ENCODE measurements at places on chromosomes 2 and 18.

DNA sequence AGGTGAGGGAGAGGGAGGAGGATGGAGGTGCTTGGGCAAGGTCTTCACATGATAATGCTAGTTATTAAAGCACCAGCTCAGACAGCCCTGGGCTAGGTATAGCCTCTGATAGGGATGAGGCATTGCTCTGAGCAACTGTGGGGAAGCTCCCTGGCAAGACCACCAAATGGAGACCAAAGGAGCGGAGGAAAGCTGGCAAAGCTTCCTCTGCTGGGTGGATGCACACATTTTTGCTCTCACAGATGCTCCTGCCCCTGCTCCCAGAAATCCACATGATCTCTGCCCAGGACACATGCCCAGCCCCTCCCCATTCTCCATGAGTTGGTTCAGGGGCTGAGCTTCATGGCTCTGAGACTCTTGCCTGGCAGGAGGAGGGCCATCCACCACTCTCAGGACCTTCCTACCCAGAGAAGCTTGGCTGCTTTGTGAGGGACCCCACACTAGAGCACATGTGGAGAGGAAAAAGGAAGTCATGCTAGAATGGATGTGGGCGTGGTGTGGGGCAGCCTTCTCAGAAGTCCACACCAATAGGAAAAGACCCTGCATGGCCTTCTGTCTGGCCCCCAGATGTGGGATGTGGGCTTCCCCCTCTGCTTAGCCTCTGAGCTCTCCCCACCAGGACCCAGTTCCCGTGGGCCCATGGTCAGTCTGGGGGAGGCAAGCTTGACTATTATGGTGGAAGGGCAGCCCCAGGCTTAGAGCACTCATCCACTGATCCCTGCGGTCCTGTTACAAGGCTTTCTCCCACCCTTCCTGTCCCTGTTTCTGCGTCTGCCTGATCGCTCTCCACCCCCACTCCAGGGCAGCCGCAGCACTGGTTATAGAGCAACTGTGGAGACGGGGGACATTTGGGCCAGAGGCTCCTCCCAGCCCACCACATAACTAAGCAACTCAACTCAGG, 10.5 kb upstream of the CYP26B1 start:
- H3K27me3 ChIP-seq = no peaks in the 10 kb centered on the region
- no peaks in the 10 kb centered on the region for H3K36me3 ChIP-seq
- no peak overlapping the region for H3K4me3 ChIP-seq
- no peak for DNase-seq
- H3K27ac ChIP-seq = no peak overlapping the region

- H3K4me3 ChIP-seq = no peak overlapping the region
- no peaks in the 10 kb centered on the region for H3K4me1 ChIP-seq
- H3K36me3 ChIP-seq = no peaks in the 10 kb centered on the region
- no peaks in the 10 kb centered on the region for H3K27me3 ChIP-seq
- DNase-seq = no peak
- H3K27ac ChIP-seq = no peak overlapping the region
Observed at GRCh38 chr18:55432307-55433040, 155.5 kb downstream of the TCF4 start.

- no peak for DNase-seq
- H3K27ac ChIP-seq = no peak overlapping the region
- H3K36me3 ChIP-seq = no peaks in the 10 kb centered on the region
- no peak overlapping the region for H3K4me3 ChIP-seq
- H3K4me1 ChIP-seq = no peaks in the 10 kb centered on the region
- no peaks in the 10 kb centered on the region for H3K27me3 ChIP-seq
Observed at GRCh38 chr18:13219593-13220159, 1.1 kb downstream of the LDLRAD4 start.

- no peak overlapping the region for H3K27ac ChIP-seq
- H3K27me3 ChIP-seq = no peaks in the 10 kb centered on the region
- H3K4me3 ChIP-seq = no peak overlapping the region
- no peaks in the 10 kb centered on the region for H3K4me1 ChIP-seq
- no peaks in the 10 kb centered on the region for H3K36me3 ChIP-seq
Observed at GRCh38 chr18:70004696-70005095, 57.0 kb upstream of the CD226 start.

DNA sequence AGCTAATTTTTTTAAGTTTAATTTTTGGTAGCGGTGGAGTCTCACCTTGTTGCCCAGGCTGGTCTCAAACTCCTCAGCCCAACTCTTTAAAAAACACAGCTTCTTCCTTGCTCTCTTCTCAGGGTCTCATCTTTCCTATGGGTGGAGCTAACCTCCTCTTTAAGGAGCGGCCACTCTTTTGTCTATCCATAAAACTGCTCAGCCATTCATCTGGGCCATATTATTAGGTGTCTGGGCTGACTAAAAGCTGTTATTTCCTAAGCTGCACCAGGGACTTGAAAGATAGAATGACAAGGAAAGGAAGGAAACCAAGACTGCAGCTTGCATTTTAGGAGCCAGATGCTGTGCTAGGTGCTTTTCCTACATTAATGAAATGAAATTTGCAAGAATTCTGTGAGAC, 35.8 kb upstream of the THOC1 start:
- no peak overlapping the region for H3K27ac ChIP-seq
- no peak overlapping the region for H3K4me3 ChIP-seq
- peaks cover 24% of the 10 kb centered on the region for H3K4me1 ChIP-seq
- no peak for DNase-seq
- H3K27me3 ChIP-seq = no peaks in the 10 kb centered on the region

- no peak for DNase-seq
- peaks cover 4% of the 10 kb centered on the region for H3K4me1 ChIP-seq
- H3K36me3 ChIP-seq = no peaks in the 10 kb centered on the region
- H3K27ac ChIP-seq = no peak overlapping the region
- H3K27me3 ChIP-seq = no peaks in the 10 kb centered on the region
Observed at GRCh38 chr2:241551998-241552737, 6.4 kb upstream of the BOK start.

DNA sequence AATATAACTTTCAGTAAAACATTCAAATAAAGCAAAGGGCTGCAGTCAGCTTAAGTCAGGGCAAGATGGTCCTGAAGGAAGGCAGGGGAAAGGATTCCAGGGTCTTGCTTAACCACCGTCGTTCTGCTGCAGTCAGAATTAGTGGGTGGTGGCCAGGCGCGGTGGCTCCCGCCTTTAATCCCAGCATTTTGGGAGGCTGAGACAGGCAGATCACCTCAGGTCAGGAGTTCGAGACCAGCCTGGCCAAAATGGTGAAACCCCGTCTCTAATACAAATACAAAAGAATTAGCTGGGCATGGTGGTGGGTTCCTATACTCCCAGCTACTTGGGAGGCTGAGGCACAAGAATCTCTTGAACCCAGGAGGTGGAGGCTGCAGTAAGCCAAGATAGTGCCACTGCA, 6.8 kb downstream of the SLC19A3 start:
- no peaks in the 10 kb centered on the region for H3K27me3 ChIP-seq
- no peak for DNase-seq
- no peak overlapping the region for H3K27ac ChIP-seq
- H3K4me3 ChIP-seq = no peak overlapping the region
- H3K36me3 ChIP-seq = no peaks in the 10 kb centered on the region

- no peaks in the 10 kb centered on the region for H3K36me3 ChIP-seq
- peaks cover 62% of the 10 kb centered on the region for H3K27me3 ChIP-seq
- no peak overlapping the region for H3K4me3 ChIP-seq
- peaks cover 9% of the 10 kb centered on the region for H3K4me1 ChIP-seq
Observed at GRCh38 chr2:63053081-63053888, 2.7 kb downstream of the OTX1 start.

GRCh38 chr2:15656090-15656489, 64.4 kb downstream of the DDX1 start:
- H3K4me3 ChIP-seq = no peak overlapping the region
- no peak overlapping the region for H3K27ac ChIP-seq
- no peaks in the 10 kb centered on the region for H3K4me1 ChIP-seq
- no peaks in the 10 kb centered on the region for H3K27me3 ChIP-seq
- H3K36me3 ChIP-seq = no peaks in the 10 kb centered on the region

- H3K4me1 ChIP-seq = no peaks in the 10 kb centered on the region
- no peaks in the 10 kb centered on the region for H3K36me3 ChIP-seq
- H3K4me3 ChIP-seq = no peak overlapping the region
- H3K27me3 ChIP-seq = no peaks in the 10 kb centered on the region
- no peak for DNase-seq
Observed at GRCh38 chr18:75526038-75526437, 98.5 kb upstream of the SMIM21 start.

GRCh38 chr18:58861353-58861752, 3.3 kb upstream of the ZNF532 start:
- H3K27ac ChIP-seq = no peak overlapping the region
- no peaks in the 10 kb centered on the region for H3K36me3 ChIP-seq
- peaks cover 31% of the 10 kb centered on the region for H3K4me1 ChIP-seq
- no peaks in the 10 kb centered on the region for H3K27me3 ChIP-seq
- no peak for DNase-seq
- H3K4me3 ChIP-seq = no peak overlapping the region

DNA sequence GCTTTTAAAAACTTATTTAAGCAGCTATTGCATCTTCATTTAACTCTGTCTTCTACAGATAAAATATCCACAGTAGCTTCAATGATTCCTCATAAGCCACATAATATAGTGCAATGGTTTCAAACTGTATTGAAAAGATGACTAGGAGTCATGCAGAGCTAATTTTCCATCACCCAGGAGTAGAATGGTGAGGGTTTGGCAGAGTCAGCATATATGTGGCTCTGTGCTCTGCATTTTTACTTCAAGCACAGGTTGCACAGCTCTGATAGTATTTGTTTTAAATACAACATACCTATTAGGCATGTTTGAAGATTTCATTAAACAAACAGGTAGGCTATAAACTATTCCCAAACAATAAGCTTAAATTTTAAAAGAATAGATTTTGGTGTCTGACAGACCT, 731.9 kb upstream of the VRK2 start:
- H3K4me3 ChIP-seq = no peak overlapping the region
- no peak for DNase-seq
- H3K4me1 ChIP-seq = no peaks in the 10 kb centered on the region
- no peaks in the 10 kb centered on the region for H3K36me3 ChIP-seq
- H3K27me3 ChIP-seq = no peaks in the 10 kb centered on the region

GRCh38 chr2:226849349-226849748, 13.5 kb downstream of the RHBDD1 start:
- no peaks in the 10 kb centered on the region for H3K27me3 ChIP-seq
- H3K27ac ChIP-seq = no peak overlapping the region
- peak; percentile 32 for DNase-seq
- H3K4me1 ChIP-seq = peaks cover 2% of the 10 kb centered on the region
- no peak overlapping the region for H3K4me3 ChIP-seq

- DNase-seq = no peak
- no peaks in the 10 kb centered on the region for H3K4me1 ChIP-seq
- H3K36me3 ChIP-seq = no peaks in the 10 kb centered on the region
- H3K27me3 ChIP-seq = no peaks in the 10 kb centered on the region
- H3K27ac ChIP-seq = no peak overlapping the region
Observed at GRCh38 chr2:159880729-159881128, 82.7 kb upstream of the CD302 start.

- no peak overlapping the region for H3K27ac ChIP-seq
- H3K4me3 ChIP-seq = no peak overlapping the region
- no peaks in the 10 kb centered on the region for H3K4me1 ChIP-seq
- H3K36me3 ChIP-seq = no peaks in the 10 kb centered on the region
- H3K27me3 ChIP-seq = no peaks in the 10 kb centered on the region
Observed at GRCh38 chr18:36199691-36200295, 12.5 kb downstream of the MOCOS start.

GRCh38 chr2:240498958-240499260, 58.9 kb downstream of the ANKMY1 start:
- no peaks in the 10 kb centered on the region for H3K27me3 ChIP-seq
- H3K27ac ChIP-seq = no peak overlapping the region
- no peaks in the 10 kb centered on the region for H3K4me1 ChIP-seq
- H3K4me3 ChIP-seq = no peak overlapping the region
- no peaks in the 10 kb centered on the region for H3K36me3 ChIP-seq

- H3K4me3 ChIP-seq = no peak overlapping the region
- DNase-seq = no peak
Observed at GRCh38 chr2:229118336-229118735, 152.8 kb downstream of the PID1 start.

- H3K27me3 ChIP-seq = no peaks in the 10 kb centered on the region
- peaks cover 4% of the 10 kb centered on the region for H3K36me3 ChIP-seq
- H3K4me3 ChIP-seq = no peak overlapping the region
- no peaks in the 10 kb centered on the region for H3K4me1 ChIP-seq
- no peak for DNase-seq
- H3K27ac ChIP-seq = no peak overlapping the region
Observed at GRCh38 chr18:7004009-7004408, 113.6 kb downstream of the LAMA1 start.

DNA sequence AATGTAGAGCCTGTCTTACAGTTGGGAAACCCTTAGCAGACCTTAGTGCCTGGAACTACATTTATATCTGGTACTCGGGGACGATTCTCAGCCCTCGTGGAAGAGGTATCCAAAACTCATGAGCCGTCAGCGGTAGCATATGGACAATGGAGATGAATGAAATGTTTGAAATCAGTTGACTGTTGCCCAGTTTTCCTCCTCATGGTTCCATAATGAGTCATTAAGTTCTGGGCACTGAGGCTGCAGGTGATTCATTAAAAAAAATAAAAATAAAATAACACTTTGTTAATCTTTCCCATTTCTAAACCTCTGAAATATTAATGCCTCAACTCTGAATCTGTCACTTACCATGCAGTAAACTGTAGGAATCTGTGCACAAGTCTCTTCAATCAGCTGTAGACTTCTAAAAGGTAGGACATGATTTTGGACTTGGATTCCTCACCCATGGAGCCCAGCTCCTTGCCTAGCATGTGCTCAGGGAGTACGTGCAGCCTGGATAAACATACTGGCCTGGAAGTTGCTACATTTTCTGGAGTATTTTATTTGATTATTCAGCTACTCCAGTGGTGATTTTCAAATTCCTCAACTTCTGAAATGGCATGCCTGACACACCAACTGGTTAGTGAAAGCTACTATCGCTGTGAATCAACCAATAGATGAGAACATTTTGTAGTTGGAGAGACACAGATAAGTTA, 979.2 kb downstream of the CNTNAP5 start:
- H3K4me3 ChIP-seq = no peak overlapping the region
- H3K4me1 ChIP-seq = no peaks in the 10 kb centered on the region
- no peak overlapping the region for H3K27ac ChIP-seq
- DNase-seq = no peak
- no peaks in the 10 kb centered on the region for H3K36me3 ChIP-seq
- no peaks in the 10 kb centered on the region for H3K27me3 ChIP-seq
